NCI-H460 (cell line): ENCODE measurements at places on chromosomes 6 and 20.

DNA sequence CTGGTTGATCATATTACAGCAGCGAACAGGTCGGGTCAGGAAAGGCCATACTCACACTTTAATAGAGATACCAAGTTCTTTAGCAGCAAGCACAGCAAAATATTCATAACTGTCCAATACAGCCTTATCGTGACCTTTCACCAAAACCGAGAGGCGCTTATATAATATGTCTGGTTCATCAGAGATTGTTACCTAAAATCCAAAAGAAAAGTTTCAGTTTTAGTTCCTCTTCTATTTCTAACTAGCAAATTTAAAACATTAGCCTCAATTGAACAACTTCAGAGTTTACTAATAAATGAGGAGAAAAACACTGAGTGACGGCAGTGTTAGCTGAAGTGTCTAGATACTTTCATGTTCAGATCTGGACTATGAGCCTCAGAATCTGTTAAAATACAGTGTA is 5.9 kb downstream of the MRPS10 start:
- no peak for DNase-seq

GRCh38 chr6:31791324-31792089 is 4.0 kb downstream of the VARS1 start:
- DNase-seq, result peak; percentile 22

GRCh38 chr6:41942067-41942851 is 651 bp upstream of the CCND3 start:
- no peak for DNase-seq

DNA sequence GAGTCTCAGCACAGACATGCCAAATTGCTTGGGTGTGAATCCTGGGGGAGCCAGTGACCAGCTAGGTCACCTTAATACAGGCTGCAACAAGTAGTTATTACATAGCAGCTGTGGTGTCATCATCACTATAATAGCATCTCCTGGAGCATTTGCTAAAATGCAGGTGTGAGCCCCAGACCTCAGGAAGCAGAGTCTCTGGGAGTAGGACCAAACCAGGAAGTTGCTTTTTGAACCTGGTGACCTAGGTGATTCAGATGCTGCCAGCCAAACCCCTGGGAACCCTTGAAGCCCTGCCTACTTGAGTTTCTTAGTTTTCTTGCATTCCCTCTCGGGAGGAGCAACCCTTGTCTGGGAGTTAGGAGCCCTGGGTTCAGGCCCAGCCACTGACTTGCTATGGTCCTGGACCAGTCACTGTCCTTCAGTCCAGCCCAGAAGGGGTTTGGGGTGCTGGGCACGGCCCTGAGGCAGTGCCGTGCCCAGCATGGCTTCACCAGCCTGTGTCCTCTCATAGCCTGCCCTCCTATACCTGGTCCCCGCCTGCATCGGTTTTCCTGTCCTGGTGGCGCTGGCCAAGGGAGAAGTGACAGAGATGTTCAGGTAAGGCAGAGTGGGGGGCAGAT is 39.3 kb upstream of the ID1 start:
- no peak for DNase-seq

GRCh38 chr6:2204272-2204671 is 41.1 kb downstream of the GMDS start:
- no peak for DNase-seq

- no peak for DNase-seq
Observed at GRCh38 chr6:39923394-39923793, 10.9 kb downstream of the MOCS1 start.

GRCh38 chr6:161080263-161080970 is 88.8 kb downstream of the MAP3K4 start:
- no peak for DNase-seq

GRCh38 chr20:37202267-37202943 is 23.1 kb upstream of the MROH8 start:
- DNase-seq, result peak; percentile 61

DNA sequence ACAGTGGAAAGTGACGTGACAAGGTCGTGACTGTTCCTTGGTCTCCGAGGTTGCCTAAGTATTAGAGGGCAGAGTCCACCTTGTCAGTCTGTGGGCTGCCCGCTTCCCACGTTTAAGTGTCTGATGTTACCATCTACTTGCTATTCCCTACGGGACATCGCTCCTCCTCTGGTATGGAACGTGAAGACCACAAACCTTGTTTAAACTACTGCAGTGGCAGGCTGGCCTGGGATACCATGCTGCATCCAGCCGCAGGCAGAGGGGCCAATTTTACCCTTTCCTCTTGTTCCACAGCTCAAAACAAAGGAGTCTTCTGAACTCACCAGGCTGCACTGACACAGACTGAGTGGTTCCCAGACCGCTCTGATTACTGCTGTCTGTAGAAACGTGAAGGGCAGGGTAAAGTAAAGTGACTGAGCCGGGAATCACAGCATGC is 275.9 kb downstream of the FOXC1 start:
- no peak for DNase-seq

DNA sequence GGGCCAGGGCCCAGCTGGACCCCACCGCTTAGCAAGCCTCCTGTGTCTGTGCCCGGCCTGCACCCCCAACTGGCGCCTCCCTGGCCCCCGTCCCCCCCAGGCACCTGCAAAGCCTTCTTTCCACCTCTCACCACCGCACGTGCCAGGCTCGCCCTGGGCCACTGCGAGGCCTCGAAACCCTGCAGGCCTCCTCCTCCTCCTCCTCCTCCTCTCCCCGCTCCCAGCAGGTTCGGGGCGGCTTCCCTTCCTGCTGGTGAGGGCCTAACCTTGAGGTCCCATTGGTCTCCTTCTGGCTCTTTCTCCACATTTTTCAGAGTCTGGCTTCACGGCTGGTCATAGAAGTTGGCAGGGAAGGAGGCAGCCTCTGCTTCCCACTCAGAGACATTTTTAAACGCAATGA is 76.8 kb upstream of the GATA5 start:
- no peak for DNase-seq

GRCh38 chr20:3898639-3899038 is 9.5 kb downstream of the PANK2 start:
- no peak for DNase-seq
